ENCODE measurements at places on chromosomes 2 and 18.

DNA sequence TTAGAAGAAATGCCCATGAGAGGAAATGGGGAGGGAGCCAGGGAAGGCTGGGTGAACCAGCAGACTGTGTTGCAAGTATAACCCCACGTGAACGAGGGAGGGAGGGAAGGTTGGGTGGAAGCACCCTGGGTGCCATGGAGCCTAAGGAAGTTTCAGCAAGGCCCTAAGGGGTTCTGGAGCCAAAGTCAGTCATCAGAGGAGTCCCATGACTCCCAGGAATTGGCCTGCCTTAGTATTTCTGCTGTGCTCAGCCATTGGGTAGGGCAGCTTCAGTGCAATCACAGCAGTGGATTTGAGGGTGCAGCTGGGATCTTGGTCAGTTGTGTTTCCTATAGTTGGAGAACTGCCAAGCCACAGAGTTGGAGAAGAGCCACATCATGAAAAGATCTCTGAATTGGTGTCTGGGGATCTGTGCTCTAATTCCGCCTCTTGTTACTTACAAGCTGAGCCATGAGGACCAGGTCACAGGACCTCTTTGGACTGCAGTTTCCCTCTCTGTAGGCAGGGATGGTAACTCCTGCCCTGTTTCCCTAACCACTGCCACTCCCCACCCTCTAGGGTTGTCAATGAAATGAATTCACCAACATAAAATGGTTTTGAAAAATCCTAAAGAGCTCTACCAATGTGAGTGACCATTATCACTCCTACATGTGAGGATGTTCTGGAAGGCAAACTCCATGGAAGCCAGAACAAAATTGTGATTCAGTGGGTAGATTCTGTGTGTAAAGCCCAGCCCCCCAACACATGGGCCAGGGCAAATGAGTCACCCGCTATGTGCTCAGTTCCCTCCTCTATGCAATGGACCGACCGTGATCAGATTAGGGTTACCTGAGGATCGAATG, 108.9 kb downstream of the CLIP4 start:
- no peak for DNase-seq

GRCh38 chr2:194610297-194610696, 1046.7 kb upstream of the SLC39A10 start:
- DNase-seq: no peak

DNA sequence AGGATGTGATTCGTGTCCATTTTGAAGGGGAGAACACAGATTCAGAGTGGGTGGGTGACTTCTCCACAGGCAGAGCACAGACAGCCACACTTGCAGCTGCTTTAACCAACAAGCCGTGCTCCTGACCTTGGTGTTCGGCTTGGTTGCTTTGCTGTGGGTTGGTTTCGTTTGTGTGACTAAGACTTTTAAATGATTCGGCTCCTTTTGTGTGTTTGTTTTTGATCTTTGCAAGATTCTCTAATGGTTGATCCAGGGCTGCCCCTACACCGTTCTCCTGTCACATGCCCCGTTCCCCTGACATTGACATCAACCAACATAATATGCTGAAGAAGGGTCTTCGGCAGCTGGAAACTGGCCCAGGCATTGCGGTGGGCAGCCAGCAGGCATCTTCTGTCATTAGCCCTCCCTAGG, 95.9 kb upstream of the MBOAT2 start:
- DNase-seq: no peak

DNA sequence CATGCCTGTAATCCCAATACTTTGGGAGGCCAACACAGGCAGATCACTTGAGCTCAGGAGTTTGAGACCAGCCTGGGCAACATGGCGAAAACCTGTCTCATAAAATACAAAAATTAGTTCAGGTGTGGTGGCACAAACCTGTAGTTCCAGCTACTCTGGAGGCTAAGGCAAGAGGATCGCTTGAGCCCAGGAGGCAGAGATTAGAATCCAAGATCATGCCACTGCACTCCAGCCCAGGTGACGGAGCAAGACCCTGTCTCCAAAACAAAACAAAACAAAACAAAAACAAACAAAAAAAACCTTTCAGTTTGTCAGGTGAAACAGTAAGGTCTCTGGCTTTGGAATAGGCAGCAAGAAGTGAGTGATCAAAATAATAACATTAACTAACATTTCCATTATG, 84.6 kb downstream of the CLHC1 start:
- DNase-seq: no peak

- DNase-seq: no peak
These were observed 161.2 kb downstream of the RTN4 start for GRCh38 chr2:54889053-54889452.

- no peak for DNase-seq
These were observed 8.1 kb upstream of the DSC3 start for GRCh38 chr18:31050635-31051034.

GRCh38 chr2:197556456-197556855, 40.6 kb downstream of the MOB4 start:
- no peak for DNase-seq

- DNase-seq: no peak
These were observed 133.0 kb upstream of the EML6 start for GRCh38 chr2:54590216-54591120.

DNA sequence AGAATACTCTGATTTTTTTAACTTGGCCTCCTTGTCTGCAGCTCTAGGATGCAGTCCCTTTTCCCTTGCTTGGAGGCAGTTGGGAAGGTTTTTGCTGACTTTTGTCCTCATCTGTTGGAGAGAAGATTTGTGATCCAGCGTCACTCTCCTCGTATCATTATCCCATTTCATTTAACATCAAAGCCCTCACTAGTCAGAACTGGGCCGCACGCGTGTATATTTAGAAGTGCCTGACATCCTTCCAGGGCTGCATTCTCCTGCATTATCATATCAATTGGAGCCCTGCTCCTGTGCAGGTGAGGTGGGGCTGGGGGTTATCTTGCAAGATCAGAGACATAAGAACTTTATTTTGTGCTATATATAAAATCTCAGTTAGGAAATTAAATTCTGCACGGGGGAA, 435.1 kb upstream of the HS6ST1 start:
- no peak for DNase-seq

- no peak for DNase-seq
These were observed 106.9 kb upstream of the SP3 start for GRCh38 chr2:174072069-174072468.
